ENCODE measurements at places on chromosomes 7 and 10. TPM values are rescaled to one million over a fixed set of nuclear protein-coding genes. Genes with fewer than 3 reads are reported as not detected.

GRCh38 chr7:1917221-1918062, 247.4 kb downstream of the ELFN1 start:
- no peak for DNase-seq

GRCh38 chr7:99308461-99309074, 17.1 kb upstream of the ARPC1A start:
- DNase-seq = no peak

DNA sequence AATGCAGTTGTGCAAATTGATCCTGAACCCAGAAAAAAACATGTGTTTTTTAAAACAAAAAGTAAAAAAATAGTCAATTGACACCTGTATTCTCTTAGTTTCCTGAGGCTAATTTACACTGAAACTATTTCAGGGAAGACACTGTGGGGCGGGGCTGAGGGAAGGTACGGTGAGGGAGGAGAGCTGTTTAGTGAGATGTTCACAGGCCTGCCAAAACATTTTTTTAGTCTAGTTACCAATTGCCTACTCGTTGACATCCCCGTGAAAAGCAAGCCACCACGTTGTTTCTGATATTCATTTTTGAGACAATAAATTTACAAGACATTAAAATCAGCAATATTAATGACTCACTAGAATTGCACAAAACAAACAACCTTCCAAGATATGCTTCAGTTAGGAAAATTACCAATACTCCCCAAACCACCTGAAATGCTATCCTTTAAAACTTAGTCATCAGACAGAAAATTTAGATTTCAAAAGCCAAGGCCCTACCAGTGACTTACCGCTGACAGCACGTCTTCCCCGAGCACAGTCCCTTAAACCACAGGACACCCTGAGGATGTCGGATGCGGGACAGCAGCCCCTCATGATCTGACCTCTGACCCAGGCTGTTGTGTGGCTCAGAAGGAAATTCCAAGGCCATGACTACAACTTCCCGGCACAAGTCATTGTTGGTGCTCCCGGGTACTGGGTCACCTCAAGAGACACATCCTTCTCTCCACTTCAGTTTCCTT, 279.2 kb downstream of the PRPF18 start:
- DNase-seq = no peak

GRCh38 chr7:46174196-46174580, 253.1 kb upstream of the IGFBP3 start:
- no peak for DNase-seq

GRCh38 chr7:127214956-127215718, 37.6 kb downstream of the GRM8 start:
- no peak for DNase-seq

DNA sequence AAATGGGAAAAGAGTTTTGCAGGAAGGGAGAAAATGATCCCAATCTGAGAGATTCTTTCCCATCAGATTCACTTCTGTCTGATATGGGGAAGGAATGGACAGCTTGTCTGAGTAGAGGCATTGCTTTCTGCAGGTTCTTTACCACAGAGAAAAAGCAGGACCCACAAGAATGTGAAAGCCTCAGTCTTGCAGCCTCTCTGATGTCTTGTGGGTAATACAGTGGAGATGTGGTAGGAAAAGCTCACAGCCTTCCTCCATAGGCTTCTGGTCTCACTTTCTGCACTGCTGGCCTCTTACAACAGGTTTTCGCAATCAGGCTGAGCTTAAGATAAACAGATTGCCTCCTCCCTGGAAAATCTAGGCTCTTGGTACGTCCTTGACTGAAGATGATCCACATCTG, 551 bp downstream of the IFIT1 start:
- no peak for DNase-seq

GRCh38 chr10:21280971-21281572, 244.4 kb downstream of the SKIDA1 start:
- no peak for DNase-seq

DNA sequence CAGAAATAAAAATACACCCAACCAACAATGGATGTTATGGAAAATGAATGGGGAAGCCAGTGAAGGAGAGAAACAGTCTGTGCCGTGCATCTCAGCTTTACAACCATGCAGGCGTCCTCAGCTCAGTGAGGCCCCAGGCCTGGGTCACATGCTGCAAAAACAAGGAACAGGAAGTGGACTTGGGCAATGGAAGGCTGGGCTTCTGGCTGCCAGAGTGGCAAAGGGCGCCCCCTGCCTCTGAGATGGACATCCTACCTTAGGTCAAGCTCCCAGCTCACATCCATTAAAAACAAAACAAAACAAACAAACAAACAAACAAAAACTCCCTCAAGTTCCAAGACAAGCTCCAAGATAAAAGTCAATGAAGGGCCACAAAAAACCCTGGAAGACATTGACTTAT, 54.7 kb upstream of the AFAP1L2 start:
- DNase-seq = no peak

DNA sequence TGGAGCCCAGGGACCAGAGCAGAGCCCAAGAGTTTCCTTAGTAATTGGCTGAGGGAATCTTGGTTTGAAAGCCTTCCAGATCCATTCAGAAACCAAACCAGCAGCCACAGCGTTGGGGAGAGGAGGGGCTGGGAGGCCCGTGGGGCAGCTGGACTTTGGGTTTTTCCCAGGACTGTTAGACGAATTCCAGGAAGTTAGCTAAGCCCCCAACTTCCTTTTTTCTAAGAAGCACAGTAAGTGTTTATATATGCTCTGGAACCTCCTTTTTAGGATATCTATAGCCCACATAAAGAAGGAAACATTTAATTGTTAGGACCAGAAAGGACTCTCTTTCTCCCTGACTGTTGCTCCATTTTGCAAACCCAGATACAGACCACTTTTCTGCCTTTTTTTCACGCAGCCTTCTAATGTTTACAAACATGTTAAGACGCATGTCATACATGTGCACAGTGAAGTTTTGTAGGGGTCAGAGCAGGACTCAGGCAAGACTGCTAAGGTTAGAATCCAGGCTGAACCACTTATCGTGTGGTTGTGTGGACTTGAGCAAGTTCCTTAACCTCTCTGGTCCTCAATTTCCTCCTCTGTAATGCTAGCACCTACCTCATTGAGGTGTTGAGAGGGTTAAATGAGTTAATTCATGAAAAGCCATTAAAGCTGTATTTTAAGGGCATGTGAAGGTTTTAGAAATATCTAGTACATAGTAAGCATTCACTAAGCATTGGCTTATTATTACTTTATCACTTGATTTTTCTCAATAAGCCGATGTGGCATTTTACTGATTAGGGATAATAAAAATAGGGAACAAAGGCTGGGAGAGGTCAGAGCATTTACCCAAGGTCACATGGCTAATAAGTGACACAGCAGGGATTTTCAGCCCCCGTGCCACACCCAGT, 42.4 kb downstream of the TBATA start:
- peak; percentile 73 for DNase-seq

GRCh38 chr7:115965796-115966475, 64.6 kb downstream of the TFEC start:
- DNase-seq = no peak

DNA sequence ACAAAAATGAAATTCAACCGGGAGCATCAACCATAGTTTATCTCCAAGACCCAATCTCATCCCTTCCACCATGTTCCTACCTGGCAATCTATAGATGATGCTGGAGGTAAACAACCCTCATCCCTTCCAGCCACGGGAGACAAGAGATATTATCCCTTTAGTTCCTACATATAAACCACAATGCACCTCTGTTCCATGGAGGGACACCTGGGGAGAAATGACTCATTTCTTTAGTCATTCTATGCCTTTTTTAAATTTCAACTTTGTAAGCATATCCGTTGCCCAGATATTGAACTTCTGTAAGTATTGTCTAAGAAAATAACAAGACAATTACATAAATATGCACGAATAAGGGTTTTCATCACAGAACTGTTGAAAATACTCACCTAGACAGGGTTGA, 15.5 kb upstream of the SFMBT2 start:
- DNase-seq = no peak

DNA sequence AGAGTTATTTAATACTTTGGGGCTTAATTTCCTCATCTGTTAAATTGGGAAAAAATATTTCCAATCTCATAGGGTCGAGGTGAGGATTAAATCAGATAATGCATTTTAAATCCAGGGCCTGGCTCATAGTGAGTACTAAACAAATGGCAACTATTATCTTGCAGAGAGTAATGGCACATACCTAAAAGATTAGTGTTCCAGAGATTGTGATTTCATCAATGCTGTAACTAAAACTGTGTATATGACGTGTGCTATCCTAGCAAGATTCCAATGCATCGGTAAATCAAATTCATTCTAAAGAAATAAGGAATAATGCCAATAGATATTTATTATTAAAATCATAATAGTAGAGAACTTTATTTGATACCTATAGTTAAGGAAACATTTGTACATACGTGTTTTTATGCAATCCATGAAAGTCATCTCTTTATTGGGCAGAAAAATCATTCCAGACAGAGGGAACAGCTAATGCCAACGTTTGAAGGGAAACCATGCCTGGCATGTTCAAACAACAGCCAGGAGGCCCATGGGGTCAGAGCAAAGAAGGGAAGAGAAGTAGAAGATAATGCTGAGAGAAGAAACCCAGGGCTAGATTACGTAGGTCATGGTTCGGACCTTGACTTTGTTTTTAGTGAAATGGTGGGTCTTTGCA, 174.8 kb upstream of the AGR3 start:
- DNase-seq = no peak

DNA sequence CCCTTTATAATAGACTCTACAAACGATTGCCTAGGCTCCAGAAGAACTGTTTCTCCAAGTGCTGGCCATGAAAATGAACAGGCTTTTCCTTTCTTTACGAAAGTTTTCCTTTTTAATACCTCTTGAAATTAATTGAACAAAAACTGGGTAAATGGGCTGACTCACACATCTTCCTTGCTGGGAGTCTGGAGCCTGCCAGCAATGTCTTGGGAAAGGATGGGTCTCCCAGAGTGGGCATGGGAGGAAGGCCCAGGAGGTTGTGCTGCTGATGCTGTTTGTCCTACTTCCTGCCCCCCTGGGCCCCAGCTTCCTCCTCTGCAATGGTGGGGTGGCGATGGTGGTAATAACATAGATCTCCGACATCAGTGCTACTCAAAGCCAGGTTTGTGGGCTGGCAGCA, 174.1 kb downstream of the RPS24 start:
- no peak for DNase-seq

DNA sequence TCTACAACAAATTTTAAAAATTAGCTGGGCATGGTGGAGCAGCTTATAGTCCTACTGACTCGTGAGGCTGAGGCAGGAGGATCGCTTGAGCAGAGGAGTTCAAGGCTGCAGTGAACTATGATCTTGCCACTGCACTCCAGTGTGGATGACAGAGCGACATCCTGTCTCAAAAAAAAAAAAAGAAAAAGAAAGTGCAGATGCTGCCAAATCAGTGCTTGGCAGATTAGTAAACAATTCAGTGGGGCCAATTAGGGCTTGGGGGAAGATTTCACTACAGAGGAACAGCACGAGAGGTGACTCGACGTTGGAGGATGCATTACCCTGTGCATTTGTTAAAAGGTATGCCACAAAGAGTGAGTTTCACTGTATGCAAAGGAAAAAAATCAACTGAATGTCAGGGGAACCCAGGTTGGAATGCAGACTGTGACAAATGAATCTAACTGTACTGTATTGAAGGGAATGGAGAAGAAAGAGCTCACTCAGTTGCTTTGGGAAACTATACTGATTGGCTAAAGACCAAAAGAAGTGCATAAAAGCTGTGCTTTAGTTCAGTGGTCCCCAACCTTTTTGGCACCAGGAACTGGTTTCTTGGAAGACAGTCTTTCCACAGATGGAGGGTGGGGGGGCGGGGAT, 31.6 kb downstream of the GARIN1A start:
- no peak for DNase-seq

- no peak for DNase-seq
Measured at GRCh38 chr10:127091354-127091753, 105.0 kb downstream of the INSYN2A start.

GRCh38 chr7:673681-674453, 52.6 kb upstream of the DNAAF5 start:
- DNase-seq = no peak

DNA sequence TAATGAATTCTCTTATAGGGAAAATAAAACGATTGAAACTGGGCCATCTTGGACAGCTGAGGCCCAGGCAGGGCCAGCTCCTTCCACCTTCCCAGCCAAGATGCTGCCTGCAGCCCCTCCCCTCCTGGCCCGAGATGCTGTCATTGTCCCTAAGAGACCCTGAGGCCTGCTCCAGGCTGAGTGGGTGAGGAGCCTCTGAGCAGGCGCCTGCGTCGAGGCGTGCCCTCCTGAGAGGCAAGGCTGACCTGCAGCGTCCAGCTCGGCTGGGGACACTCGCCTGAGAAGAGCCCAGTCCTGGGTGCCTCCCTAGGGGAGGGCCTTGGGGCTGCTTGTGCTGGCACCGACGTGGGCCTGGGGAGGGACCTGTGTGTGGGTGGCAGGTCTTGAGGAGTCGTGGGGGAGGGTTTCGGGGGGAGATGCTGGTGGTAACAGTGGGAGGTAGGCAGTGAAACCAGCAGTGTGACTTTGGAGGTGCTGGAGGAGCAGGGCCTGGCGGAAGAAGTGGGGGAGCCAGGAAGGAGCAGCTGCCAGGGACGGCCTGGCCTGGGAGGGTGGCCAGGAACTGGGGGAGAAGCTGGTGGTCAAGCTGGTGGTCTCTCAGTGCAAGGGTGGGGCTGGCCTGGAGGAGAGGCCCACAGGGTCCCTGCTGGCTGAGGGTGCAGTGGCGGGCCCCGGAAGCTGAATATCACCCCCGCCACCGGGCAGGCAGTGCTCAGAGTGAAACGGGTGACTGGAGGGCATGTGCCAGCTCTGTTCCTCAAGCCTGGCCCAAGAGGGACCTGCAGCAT, 7.9 kb downstream of the GPR146 start:
- no peak for DNase-seq

- DNase-seq = no peak
Measured at GRCh38 chr10:27369880-27370279, 129.3 kb upstream of the ACBD5 start.

- DNase-seq = no peak
Measured at GRCh38 chr10:78438907-78439809, 405.5 kb downstream of the RPS24 start.

- no peak for DNase-seq
Measured at GRCh38 chr7:130794619-130794922, 60.6 kb upstream of the KLF14 start.

DNA sequence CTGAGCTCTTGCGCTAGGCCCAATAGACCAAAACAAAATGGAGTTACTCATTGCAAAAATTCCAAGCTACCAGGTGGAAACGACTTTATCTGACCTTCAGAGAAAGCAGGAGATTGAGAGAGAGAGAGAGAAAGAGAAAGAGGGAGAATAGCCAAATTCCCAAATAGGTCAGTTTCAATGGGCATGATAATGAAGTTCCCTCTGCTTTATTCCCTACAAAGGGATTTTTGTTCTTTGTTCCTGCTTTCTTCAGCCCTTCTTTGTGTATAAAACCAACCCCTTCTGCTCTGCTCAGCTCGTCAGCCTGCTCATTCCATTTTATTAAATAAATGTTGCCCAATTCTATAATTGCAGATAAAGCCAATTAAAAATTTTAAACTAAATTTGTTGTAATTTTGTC, 45.0 kb upstream of the GPR37 start:
- DNase-seq = no peak

- no peak for DNase-seq
Measured at GRCh38 chr7:155645662-155646061, 1.2 kb downstream of the RBM33 start.

The SLC18A3 gene
- not detected for polyA plus RNA-seq

The LEP gene
- polyA plus RNA-seq = 0.88 TPM

The FBXL13 gene
- polyA plus RNA-seq = 0.62 TPM

The CLCN1 gene
- 1.9 TPM for polyA plus RNA-seq

The FZD8 gene
- 17.2 TPM for polyA plus RNA-seq

The SEMA3C gene
- polyA plus RNA-seq = 184 TPM

The SPDYE6 gene
- polyA plus RNA-seq = 8.8 TPM
